ENCODE measurements at places on chromosomes 6 and 20.

DNA sequence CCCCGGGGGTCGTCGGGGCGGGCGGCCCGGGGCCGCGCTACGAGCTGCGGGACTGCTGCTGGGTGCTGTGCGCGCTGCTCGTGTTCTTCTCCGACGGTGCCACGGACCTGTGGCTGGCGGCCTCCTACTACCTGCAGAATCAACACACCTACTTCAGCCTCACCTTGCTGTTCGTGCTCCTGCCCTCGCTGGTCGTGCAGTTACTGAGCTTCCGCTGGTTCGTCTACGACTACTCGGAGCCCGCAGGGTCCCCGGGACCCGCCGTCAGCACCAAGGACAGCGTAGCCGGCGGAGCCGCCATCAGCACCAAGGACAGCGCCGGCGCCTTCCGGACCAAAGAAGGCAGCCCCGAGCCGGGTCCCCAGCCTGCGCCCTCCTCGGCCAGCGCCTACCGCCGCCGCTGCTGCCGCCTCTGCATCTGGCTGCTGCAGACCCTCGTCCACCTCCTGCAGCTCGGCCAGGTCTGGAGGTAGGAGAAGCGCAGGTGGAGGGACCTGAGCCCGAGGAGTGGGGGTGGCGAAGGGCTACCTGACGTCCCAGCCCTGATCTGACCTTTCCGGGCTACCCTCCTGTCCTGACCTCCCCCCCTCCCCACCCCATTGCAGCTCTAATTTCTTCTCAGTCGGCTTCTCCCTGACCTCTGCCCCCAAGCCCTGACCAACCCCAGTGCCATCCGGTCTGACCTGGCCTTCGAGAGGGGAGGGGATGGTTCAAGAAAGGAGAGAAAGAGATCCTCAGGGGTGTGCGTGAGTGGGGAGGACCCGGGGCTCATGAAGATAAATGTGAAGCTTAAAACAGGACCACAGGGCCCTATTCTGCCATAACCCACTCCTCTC, 558 bp downstream of the XKR7 start:
- peak; percentile 86 for DNase-seq

GRCh38 chr6:118134736-118135135, 227.7 kb downstream of the SLC35F1 start:
- peak; percentile 56 for DNase-seq

DNA sequence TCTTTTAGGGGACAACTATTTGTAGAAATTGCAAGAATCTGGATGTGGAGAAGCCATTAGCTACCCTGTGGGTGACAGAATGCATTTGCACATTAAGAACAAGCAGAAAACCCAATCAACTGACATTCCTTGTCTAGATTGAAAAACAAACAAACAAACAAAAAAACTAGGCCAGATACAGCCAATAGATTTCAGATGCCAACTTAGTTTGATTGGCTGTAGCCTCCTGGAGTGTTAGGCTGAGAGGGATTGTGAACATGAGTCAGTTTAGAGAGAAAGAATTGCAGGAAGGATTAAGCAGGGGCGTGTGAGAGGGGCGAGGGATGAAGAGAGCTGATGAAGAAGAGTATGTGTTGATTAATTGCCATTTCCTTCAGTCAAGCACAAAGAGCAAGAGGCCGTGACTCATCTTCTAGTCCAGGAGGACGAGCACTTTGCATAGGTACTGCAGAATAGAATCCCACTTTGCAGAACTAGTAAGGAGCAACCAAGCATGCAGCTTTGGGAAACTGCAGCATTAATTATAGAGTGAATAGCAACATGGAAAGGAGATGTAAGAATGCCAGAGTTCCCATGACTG, 188.0 kb upstream of the RAB32 start:
- DNase-seq = no peak

GRCh38 chr6:20800229-20800628, 266.0 kb downstream of the CDKAL1 start:
- no peak for DNase-seq

GRCh38 chr6:128694303-128695009, 174.1 kb upstream of the PTPRK start:
- no peak for DNase-seq

DNA sequence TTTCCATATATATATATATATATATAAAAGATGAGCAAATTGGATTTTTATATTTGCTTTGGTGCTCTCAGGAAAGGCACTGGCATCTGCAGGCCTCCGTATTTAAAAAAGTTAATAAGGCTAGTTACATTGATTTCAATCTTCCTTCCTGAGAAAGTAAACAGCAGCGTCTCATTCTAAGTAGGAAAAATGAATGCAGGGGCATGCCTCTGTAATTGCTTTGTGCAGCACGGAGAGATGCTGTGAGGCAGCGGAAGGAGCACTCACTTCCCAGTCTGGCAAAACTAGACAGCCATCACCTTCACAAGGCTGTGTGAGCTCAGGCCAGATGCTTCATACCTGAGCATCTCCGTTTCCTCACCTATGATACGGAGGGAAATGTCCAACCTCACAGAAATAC, 303.7 kb downstream of the PTPRT start:
- no peak for DNase-seq

DNA sequence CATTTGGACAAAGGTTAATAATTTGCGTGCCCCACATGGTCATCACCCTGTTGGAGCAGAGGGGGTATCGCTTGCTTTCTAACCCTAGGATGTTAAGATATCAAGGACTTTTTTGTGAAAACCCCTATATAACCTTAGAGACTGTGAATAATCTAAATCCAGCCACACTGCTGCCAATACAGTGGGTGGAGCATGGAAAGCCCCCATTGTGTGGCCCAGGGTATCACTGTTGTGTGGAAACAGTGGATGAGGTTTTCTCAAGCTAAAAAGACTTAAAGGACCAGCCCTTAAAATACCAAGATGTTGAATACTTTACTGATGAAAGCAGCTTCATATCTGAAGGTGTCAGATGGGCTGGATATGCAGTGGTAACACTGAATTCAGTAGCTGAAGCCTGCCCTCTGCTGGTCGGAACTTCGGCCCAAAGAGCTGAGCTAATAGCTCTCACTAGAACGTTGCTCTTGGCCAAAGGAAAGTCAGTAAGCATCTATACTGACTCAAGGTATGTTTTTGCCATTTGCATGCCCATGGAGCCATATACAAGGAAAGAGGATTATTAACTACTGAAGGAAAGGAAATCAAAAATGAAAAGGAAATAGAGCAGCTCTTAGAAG, 695.2 kb downstream of the PHF3 start:
- DNase-seq = peak; percentile 45

DNA sequence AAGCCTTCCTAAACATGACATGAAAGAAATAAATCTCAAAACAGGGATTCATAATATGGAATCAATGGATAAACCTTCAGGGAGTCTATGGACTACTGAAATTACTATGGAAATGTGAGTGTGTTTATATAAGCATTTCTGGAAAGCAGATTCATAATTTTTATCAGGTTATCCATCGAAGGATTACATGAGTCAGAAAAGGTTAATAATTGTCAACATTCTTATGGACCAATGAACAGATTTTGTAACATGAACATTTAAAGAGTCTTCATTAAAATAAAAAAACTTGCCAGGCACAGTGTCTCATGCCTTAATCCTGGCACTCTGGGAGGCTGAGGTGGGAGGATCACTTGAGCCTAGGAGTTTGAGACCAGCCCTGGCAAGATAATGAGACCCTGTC, 84.8 kb downstream of the AHI1 start:
- DNase-seq = no peak

DNA sequence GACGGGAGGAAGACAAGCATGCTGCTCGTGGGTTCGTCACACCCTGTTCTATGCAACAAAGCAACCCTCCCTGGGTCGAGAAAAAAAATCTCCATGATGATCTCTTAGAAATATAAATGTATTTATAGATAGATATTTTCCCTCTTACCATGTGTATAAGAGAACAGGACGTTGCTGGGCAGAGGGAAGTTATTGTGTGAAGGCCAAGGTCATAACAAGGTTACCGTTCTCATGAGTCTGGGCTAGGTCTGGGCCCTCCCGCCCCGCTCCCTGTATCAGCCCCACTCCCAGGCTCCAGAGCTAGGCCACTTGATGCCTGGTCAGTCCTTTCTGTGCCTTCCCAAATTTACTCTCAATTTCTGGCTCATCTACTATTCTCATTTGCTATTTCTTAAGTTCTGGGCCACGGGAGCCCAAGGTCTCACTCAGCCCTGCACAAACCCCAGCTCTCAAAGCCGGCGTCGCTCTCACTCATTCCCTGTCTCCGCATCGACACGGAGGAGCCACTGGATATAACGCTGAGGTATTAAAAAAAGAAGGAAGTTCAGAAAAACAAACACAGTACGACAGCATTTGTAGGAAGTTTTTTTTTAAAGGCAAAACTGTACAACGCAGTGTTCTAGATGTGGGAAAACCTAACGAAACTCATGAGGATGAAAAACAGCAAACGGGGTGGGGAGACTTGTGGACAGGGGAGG, 96.8 kb downstream of the PSMG4 start:
- no peak for DNase-seq

GRCh38 chr6:105851606-105852005, 234.5 kb upstream of the PRDM1 start:
- DNase-seq = no peak

DNA sequence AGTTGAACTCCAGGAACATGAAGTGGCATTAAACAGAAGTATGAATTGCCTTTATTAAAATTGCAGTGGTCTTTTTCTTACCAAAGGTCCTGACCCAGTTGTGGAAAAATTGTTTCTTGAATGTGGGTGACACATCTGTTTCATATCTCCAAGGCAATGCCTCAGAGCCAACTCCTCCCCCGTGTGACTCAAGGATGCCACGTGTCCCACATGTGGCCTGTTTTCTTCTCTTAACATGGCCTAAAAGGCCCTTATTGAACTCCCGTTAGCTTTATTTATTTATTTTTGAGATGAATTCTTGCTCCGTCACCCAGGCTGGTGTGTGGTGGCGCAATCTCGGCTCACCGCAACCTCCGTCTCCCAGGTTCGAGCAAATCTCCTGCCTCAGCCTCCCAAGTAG, 128.4 kb upstream of the ESR1 start:
- DNase-seq = no peak

GRCh38 chr6:85081102-85081501, 316.7 kb upstream of the TBX18 start:
- no peak for DNase-seq

DNA sequence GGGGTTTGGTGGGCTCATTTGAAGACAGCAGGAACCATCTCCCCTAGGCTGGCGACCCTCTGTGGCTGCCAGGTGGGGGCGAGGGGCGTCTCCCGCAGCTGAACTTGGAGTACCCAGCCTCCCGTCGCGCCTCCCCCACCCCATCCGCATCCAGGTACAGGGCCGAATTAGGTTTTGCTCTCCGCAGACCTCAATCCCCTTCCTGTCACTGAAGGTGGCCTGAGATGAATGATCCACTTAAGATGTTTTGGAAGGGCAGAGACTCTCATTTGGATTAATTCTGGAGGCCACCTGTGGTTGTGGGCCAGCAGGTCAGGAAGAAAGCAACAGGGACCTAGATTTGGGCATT, 493 bp downstream of the CD83 start:
- no peak for DNase-seq

DNA sequence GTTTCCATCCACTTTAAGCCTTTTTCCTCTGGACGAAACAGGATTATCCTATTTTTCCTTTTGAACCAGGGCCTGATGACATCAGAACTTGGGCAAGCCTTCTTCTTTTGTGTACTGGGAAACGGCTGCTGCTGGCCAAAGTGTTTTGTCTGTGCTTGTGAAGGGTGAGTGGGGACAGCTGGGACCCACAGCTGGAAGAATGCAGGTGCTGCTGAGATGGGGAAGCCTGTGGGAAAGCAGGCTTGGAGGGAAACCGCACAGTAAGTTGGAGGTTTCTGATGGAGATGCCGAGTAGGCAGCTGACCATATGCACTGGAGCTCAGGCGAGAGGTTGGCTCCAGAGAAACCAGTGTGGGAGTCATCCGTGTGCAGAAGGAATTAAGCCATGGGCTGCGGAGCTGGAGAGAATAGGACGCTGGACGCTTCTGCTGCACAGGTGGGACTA, 8.5 kb upstream of the PSMG4 start:
- no peak for DNase-seq

DNA sequence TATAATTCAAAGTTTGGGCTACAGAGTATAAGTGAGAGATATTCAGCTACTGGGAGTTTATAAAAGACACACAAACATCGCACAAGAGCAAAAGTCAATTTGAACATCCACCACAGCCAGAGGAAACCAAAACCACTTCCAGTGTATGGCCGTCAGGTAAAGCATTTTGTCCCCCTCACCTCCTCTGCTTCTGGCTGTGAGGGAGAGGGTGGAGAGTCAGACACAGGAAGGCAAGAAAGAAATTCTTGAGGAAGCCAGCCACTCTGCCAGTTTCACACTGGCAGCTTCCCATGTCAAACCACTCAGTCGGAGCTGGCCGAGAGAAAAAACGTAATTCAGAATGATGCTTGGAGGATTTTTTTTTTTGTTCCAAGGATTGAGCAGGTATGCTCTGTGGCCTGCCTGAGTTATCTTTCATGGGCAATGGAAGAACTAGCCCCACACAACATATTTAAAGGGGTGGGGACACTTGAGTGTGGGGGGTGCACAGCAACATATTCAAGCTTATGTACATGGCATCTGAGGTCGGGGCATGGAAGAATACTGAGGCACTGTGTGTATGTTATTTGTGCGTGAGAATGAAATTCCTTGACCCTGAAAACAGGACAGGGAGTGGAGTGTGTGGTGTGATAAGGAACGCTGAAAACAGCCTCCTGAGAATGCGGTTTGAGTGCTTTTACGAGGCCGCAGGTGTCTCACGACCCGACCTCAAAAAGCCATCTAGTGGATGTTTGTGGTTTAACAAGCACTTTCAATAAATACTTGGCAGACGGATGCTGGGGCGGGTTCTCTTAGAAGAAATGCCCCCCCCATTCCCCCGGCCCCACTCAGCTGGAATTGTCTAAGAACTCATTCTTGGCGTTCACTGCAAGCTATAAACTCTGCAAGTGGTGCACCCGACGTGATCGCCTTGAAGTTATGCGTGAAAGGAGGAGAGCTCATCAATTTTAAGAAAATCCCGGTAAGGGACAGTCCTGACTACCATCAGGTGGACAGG, 27.5 kb upstream of the ZBTB22 start:
- peak; percentile 71 for DNase-seq

DNA sequence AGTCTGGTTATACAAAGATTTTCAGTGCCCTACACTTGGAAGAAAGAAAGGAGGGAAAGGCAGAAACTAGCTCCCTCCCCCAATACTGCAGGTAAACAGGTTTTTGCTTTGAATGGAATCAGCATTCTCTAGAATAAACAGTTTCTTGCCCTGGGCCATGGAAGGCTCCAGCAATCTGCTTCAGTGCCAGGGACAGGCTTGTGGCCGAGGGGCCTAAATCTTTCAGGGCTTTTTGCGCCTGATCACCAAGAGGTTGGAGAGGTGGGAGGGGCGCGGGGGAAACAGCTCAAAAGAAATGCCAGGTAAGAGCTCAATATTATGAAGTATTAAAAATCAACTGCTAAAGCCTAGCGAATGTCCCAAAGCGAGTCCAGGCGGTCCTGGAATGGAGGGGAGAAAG, 23.8 kb downstream of the TFAP2B start:
- no peak for DNase-seq

GRCh38 chr6:42454428-42454791, 2.7 kb upstream of the TRERF1 start:
- no peak for DNase-seq
